ENCODE measurements at places on chromosomes 2 and 18.

GRCh38 chr2:30147715-30148610 is 1.2 kb downstream of the YPEL5 start:
- DNase-seq = peak; percentile 61

DNA sequence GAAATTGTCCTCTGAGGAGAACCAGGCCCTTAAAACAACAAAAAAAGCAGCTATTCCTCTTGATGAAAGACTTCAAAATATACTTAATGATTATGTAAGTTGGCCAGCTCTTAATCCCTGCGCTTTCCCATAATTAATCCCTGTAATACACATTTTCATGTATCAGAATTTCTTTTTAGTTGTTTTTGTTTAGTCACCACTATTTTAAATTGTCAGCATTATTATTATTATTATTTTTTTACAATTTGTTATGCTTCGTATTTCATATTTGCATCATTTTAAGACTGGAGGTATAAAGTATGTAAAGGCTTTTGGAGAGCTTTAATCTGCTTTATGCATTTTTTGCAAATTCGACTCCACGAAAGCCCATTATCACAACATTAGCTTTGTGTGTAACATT is 152.9 kb downstream of the ACOXL start:
- no peak for DNase-seq

DNA sequence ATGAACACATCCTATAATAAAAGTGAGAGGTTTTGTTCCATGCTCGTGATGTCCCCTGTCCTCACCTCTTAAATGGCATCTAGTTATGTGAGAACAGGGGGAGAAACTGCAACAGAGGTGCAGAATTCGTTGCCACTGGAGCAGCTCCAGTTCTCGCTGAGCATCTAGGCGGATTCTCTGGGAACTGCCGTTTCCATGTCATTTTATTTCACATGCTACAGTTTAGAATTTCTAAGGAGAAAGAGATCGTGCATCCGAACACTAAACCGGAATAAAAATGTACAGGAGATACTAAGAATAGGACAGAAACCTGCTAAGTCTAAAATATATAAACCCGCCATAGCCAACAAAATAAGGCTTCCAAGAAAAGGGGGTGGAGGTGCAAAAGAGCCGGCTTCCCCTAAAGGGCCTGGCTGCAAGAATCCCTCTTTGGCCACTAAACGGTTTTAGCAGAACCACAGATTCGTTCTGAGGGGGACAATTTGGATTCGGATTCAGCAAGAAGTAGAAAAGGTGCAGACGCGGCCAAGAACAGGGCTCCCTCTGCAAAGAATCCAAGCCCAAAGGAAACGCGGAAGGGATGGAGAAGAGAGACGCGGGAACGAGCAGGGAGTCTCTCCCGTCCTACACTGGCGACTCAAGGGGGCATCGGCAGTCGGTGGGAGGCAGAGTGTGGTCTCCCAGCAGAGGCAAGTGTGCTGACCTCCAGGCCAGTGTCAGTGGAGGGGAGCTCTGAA is 1.3 kb downstream of the TMEM163 start:
- no peak for DNase-seq

DNA sequence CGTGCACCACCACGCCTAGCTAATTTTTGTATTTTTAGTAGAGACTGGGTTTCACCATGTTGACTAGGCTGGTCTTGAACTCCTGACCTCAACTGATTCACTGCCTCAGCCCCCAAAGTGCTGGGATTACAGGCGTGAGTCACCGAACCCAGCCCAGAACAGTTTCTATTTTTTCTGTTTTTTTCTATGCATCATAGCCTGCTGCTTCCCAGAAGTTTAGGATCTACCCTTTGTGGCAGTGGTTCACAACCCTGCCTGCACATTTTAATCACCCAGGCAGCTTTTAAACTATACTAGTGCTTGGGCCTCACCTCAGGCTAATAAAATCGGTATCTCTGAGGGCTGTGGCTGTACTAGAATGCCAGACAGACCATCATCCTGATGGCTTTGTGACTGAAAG is 39.7 kb upstream of the SOCS6 start:
- peak; percentile 14 for DNase-seq

GRCh38 chr18:62210138-62210537 is 23.1 kb downstream of the RELCH start:
- DNase-seq = no peak

DNA sequence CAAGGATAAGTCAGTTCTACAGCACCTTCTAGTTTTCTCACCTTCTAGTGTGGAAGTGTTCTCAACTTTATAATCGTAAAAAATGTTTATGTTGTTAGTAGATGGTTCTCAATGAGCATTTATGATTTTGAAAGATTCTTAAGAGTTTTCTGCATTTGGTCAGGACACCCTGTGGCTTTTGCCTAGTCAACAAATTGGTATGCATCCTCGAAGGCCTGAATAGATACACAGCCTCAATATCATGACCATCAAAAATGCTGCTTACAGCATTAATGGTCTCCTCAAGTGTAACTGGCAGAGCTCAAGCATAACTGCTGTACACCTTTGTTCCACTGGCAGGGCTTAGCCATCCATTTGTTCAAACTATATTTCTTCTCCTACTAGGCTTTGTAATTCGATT is 96.7 kb downstream of the CRACDL start:
- DNase-seq = peak; percentile 48

DNA sequence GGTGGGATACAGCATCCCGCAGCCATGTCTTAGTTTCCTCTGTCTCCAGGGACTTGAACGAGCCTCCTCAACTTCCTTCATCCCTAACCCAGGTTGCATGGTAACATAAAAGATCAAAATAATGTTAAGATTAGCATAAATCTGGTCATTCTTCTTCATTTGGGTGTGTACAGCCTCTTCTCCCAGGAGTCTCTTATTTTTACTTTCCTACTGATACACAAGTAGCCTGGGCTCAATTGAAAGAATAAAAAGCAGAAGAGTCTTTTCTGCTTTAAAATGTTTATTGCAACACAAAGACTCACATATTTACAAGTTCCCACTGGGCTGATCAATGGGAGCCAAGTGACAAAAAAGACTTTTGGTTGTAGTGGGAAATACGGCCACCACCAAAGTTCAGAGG is 137.9 kb upstream of the PID1 start:
- no peak for DNase-seq

- DNase-seq = no peak
Observed at GRCh38 chr2:121969766-121970639, 214.6 kb downstream of the TSN start.

DNA sequence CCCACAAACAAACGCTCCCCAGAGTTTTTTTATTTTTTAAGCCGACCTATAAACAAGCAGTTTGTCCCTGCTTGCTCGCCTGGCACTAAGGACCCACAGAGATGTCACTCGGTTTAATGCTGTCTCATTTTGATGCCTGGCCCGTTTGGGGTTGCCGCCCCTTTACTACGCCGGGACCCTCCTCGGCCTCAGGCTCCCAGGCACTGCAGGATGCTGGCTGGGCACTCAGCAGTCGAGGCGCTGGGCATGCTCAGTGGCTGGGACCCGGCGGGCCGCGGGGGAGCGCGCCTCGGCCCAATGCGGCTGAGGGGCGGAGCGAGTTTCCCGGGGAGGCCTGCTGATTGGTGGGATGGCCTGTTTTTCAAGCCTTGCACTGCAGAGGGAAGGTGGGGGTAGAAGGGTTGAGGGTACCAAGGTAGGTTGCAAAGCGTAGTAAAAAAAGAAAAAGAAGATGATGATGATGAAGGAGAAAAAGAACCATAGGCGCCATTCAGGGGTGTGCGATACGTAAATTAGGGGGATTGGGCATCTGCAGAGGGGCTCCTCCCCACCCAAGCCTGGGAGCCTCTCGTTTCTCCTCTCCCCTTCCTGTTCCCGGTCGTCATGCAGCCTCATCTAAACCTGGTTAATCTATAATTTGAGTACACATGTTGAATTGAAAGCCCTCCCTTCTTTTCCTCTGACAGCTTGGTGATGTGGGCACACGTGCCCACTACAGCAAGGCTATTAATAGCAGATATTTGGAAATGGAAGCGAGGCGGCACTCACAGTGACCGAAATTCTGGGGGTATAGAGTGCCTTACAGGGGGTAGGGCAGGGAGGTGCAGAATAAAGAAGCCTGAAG is 1.5 kb upstream of the IRS1 start:
- peak; percentile 78 for DNase-seq

DNA sequence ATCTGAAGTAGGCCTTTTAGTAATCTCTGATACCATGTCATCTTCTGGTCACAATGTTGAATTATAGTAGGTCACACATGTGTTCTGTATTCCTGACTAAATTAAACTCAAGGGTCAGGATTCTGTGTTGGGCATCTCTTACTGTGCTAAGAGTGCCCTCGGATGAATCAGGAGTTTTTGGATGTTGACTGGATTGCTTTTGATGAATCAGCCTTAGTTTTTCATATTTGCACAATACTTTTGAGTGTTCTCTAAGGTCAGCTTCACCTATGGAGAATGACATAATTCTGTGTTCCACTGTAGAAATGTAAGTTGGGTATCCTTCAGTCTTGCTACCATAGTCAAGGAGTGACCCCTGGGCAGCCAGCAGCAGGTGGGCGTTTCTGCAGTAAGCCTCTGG is 190.1 kb downstream of the PTPRM start:
- peak; percentile 9 for DNase-seq

GRCh38 chr18:48885266-48885923 is 65.4 kb downstream of the SMAD7 start:
- no peak for DNase-seq

GRCh38 chr18:12394428-12394827 is 13.3 kb upstream of the PRELID3A start:
- DNase-seq = no peak

- no peak for DNase-seq
Observed at GRCh38 chr2:219596954-219597551, 604 bp upstream of the STK11IP start.

DNA sequence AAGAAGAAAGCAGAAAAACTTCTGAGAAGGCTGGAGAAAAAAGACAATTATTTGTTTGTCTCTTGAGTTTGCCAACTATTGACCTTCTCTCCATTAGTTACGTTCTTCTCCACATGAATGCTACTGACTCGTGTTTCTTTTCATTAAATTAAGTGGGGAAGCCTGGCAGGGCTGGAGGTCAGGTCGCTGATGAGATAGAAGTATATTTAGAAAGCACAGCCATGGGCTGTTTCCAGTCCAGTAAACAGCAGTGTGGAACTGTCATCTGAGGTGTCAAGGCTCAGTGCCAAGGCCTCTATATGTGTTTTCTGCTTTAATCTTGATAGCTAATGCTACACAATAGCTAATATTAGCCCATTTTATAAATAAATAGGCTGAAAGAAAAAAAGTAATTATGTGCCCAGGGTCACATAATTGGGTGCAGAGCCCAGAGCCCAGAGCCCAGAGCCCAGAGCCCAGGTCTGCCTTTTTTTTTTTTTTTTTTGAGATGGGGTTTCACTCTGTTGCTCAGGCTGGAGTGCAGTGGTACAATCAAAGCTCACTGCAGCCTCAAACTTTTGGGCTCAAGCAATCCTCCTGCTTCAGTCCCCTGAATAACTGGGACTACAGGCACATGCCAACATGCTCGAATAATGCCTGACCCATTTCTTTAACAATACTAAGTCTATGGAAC is 6.3 kb downstream of the MSGN1 start:
- no peak for DNase-seq

DNA sequence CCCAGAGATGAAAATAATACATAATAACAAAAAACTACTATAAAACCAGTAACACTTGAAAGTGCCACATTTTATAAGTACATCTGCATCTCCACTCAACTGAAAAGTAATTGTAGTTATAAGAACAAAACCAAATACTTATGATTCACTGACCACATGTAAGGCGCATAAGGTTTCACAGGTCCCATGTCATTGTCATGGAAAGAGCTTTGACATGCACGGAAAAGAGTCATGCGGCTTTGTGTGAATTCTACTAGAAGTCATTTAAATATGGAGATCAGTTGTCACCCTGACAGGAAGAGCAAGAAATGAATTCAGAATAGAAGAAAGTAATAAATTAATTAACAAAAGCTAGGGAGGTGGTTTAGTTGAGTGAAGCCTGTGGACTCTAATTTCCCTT is 459.1 kb downstream of the CDH2 start:
- no peak for DNase-seq

- DNase-seq = no peak
Observed at GRCh38 chr2:105764059-105764458, 19.3 kb downstream of the NCK2 start.

DNA sequence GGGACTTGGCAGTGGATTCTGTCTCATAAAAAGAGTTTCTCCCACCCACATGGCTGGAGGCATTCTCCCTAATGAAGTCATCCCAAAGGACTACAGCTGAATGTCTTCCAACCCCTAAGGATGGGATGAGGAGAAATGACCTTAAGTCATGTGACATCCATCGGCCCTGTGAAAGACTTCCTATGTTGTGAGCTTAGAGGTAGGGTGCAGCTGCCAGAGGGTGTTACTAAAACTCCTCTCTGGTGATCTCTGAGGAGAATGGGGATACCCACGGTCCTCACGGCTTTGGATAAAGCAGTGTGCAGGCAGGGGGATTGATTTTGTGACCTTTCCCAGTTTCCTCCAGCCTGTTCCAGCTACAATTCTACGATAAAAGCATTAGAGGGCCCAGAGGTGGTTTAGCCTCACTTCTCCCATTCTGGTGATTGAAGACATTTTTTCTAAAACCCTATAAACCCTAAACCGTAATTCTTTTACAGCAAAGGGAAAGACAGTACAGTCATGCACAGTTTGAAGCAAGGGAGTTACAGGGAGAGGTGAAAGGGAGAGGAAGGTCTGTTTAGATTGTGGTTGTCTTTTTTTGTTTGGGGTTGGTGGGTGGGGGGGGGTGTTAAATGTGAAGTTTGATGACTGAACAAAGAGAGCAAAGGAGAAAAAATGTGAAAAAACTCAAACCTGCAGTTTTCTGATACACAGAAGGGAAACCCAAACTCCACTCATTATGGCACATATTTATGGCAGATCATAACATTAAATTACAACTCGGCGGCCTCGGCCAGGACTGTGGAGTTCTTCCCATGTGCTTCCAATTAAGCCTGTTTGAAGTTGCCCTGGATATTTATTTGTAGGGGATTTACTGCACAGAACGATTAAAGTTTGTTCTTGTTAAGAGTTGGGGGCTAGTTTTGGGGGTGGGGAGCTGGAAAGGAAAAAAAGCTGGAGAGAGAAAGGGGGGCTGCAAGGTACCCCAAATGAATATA is 26.6 kb upstream of the SLC14A2 start:
- DNase-seq = peak; percentile 78

DNA sequence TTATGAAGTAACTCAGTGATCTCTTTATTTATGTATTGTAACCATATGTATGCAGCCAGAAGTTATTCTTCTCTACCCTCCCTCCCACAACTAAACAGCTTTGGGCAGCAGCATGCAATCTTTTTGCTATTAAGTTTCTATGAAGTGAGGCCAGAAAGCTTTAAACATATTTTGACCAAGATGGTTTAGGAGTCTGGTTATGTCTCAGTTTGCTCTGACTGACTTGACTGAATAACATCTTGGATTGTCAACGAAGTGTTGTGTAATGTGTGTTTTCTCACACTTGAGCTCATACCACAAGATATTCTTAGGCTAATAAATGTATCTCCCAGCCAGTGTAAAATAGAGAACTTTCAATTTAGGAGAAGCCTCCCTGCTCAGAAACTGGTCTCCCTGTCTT is 104.3 kb downstream of the TTC27 start:
- peak; percentile 76 for DNase-seq

DNA sequence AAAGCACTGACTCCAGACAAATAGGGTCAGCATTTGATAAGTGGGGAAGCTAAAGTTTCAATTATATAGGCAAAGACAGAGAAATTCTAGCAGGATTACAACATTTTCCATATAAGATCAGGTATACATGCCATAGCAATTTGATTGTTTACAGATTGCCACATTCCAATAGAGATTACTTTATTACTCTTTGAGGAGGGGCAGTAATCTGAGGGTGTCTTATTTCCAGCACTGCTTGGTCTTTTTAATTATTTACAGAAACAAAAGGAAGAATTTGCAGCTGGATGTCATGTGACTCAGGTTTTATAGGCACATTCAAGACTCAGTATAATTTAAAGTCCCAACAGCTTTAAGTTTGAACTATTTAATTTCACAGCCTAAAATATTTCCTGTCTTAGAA is 42.5 kb upstream of the GPR39 start:
- no peak for DNase-seq

Data from AG10803 (cell line).